Stimulated activated CD4-positive, alpha-beta T cell treated with anti-CD3 and anti-CD28 coated beads, TNF-alpha, amount 100 ng/mL, for 24 hours (primary cell): ENCODE measurements at places on chromosomes 12 and 14.

DNA sequence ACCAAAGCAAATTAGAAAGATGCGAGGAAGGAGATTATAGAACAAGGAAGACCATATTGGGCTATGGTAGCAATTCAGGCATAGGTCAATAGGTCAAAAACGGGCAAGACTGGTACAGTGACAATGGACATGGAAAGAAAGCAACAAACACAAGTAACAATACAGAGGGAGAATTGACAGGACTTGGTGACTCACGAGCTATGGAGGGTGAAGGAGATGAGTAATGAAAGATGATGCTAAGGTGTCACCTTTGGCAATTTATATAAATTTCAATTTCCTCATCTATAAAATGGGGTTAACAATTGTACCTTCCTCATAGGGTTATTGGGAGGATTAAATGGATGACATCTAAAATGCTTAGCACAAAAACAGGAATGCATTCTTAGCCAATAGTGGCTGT lies 15.1 kb upstream of the DUSP16 start:
- DNase-seq, result no peak

- DNase-seq, result no peak
Measured at GRCh38 chr14:84340938-84341337, 1189.0 kb upstream of the FLRT2 start.

- no peak for DNase-seq
Measured at GRCh38 chr14:91931478-91932088, 15.9 kb downstream of the FBLN5 start.

DNA sequence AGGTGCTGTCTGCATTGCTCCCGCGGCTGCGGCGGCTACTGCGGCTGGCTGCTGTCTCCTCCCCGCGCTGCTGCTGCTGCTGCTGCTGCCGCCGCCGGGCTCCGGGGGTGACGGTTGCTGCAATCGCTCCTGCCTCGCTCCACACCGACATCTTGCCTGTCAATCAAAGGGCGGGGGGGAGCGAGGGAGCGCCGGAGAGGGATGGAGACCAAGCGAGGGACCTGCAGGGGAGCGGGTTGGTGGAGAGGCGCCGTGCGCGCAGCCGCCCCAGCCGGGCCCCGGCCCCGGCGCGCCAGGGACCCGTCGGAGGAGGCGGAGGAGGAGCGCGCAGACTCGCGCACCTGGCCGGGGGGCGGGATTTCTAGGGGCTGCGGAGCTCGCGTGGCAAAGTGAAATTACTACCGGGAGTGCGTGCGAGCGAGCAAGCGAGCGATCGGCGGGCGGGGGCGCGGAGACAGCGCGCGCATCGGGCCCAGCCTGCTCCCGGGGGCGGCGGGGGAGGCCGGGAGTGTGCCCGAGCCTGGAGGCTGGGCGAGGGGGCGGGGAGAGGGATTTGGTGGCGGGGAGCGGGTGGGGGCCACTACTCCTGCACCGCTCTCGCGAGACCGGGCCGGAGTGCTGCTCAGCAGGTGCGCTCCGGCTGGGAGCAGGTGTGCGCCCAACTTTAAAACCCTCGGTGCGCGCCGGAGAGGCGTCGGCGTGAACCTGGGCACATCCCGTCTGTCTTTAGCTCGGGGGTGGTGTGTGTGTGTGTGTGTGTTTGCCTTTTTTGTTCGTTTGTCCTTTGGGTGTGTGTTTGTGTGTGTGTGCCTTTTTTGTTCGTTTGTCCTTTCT lies at the start of gene KSR2:
Gene KSR2 (minus strand): TSS at position 165 of the 834 bp plus-strand sequence. CDS start 735 bp downstream, outside the sequence.
- DNase-seq, result peak; percentile 31

DNA sequence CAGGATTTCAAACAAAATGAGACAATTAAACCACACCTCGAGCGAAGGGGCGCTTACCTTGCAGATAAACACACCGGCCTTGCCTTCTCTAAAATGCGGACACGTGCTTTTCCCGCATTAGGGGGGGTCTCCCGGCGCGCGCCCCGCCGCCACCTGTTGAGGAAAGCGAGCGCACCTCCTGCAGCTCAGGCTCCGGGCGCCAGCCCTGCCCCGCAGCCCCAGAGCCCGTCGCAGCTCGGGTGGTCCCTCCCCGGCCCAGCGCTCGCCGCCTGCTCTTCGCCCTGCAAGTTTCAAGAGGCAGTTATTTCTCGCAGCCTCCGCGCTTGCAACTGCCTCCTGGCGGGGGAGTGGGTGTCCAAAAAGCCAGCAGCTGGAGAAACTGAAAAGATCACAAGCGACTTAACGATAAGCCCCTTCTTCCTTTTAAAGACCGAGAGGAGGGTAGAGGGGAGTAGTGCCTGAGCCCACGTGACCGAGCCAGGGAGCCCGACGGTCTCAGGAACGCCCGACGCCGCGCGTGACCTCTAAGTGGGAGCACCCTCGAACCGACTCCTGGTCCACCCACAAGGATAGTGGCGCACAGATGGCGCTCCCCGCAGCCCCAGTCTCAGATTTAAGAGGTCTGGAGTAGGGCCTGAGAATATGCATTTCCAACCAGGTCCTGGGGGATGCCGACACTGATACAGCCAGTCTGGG lies at the start of gene ESR2:
Gene ESR2 (minus strand): TSS at position 396 of the 696 bp plus-strand sequence. CDS start 11,386 bp downstream, outside the sequence.
- DNase-seq, result no peak

DNA sequence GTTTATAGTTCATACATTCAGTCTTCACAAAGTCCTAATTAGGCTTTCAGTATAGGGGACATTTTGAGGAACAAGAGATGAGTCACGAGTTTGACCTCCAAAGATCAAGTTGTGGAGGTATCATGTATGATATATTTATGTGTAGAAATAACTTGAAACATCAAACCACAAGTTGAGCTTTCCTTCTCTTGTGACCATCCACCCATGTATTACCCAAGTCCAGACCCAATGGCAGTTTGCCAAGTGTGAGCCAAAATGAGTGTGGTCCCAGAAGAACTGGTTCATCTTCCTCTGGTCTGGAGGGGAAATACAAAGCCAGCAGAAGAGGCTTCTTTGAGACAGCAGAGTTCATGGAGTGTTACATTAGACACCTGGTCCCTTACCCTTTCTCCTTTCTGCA lies 104.9 kb downstream of the ATP23 start:
- no peak for DNase-seq

GRCh38 chr14:71194251-71194650 lies 287.0 kb downstream of the PCNX1 start:
- no peak for DNase-seq

- peak; percentile 49 for DNase-seq
Measured at GRCh38 chr14:91315844-91316267, 71.4 kb upstream of the GPR68 start.

- DNase-seq, result no peak
Measured at GRCh38 chr14:44963044-44963528, 1.1 kb downstream of the TOGARAM1 start.

- no peak for DNase-seq
Measured at GRCh38 chr12:72523754-72524153, 251.6 kb downstream of the TRHDE start.

GRCh38 chr14:33938131-33938949 lies 12.5 kb downstream of the EGLN3 start:
- no peak for DNase-seq
